Progenitor cell of endocrine pancreas (in vitro differentiated cells): ENCODE measurements at places on chromosomes 12 and 14. TPM values are rescaled to one million over a fixed set of nuclear protein-coding genes. Genes with fewer than 3 reads are reported as not detected.

DNA sequence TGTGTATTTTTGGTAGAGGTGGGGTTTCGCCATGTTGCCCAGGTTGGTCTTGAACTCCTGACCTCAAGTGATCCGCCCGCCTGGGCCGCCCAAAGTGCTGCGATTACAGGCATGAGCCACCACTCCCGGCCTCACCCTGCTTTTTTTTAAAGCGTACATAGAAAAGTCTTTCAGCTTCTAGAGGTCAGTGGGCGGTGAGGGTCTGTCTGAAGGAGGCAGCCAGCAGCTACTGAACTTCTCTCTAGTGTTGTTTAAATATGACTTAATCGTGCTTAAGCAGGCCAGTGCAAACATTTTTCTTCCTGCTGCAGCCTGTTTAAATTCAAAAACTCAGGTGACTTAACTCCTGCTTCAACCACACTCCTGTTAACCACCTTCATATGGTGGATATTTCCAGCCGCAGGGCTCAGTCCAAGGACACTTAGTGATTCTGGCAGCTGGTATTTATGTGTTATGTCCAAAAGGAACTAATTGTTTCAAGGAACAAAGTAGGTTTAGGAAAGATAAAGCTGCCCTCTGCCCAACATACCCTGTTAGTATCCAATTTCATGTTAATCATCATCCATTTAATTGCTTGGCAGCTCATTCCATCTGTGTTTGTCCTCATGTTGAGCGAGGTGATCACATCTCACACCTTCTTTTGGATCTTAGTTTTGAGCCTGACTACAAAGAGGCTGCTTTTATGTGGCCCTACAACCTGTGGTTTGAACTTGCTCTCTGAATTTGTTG is 2.0 kb downstream of the PRKAB1 start:
- H3K4me1 ChIP-seq, result peaks cover 35% of the 10 kb centered on the region
- H3K27me3 ChIP-seq, result no peaks in the 10 kb centered on the region
- peak overlapping the region; percentile 78 for H3K4me3 ChIP-seq
- H3K27ac ChIP-seq, result peak overlapping the region; percentile 92

DNA sequence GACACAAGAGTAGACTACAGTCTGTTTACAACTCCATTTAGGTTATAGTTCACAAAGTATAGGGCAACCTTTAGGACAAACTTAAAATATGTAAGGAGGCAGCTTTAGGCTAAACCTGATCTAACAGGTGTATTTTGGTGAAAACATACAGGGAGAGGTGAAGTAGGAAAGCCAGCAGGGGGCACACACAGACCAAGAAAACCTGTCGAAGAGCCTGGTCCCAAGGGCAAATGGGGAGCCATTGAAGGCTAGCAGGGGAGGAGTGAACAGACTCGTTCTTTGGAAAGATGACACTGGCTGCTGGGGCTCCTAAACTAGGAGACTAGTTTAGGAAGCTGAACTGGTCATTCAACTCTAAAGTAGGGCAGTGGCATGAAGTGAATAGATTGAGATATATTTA is 138.8 kb upstream of the WSCD2 start:
- peaks cover 6% of the 10 kb centered on the region for H3K4me1 ChIP-seq
- H3K27me3 ChIP-seq, result peaks cover 40% of the 10 kb centered on the region
- peak; percentile 30 for DNase-seq
- H3K36me3 ChIP-seq, result no peaks in the 10 kb centered on the region
- no peak overlapping the region for H3K4me3 ChIP-seq

The FAR2 gene
- 4.8 and 8.4 TPM in 2 replicates for total RNA-seq

GRCh38 chr12:61758661-61759060 is 501.5 kb upstream of the USP15 start:
- H3K27me3 ChIP-seq, result no peaks in the 10 kb centered on the region
- DNase-seq, result no peak
- no peak overlapping the region for H3K27ac ChIP-seq
- H3K36me3 ChIP-seq, result no peaks in the 10 kb centered on the region

- H3K4me3 ChIP-seq, result no peak within 1 kb of the TSS
- H3K36me3 ChIP-seq, result no peaks in the 10 kb centered on the region
- DNase-seq, result peak; percentile 7
- H3K27me3 ChIP-seq, result peaks cover 36% of the 10 kb centered on the region
- H3K27ac ChIP-seq, result no peak within 1 kb of the TSS
- H3K4me1 ChIP-seq, result no peaks in the 10 kb centered on the region
Observed at GRCh38 chr12:52519826-52520662, at the start of gene KRT5. Gene KRT5, minus strand, starts transcription at chr12:52520394. Its CDS starts 98 bp downstream, at chr12:52520296.

DNA sequence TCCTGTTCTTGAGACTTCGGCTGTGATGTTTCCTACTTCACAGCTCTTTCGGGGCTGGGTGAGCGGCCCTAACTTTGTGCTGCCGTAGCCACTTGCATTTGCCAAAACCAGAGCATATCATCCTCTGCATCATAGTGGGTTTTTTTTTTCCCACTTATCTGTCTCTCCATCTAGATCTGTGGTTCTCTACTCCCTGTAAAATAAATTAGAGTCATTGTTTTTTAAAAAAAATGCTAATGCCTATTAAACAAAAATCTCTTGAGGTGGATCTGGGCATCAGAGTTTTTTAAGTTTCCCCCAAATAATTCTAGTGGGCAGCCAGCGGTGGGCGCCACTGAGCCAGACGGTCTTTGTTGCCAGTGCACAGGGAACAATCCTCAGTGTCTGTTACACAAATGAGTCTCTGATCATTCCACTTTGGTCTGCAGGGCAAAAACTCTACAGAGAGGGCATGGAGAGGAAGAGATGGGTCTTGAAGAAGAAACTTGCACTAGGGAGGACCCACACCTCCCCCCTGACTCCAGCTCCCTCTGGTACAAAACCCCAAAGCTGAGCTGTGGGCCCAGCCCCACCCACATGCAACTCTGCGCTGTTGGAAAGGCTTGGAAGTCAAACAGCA is 62.4 kb upstream of the BCL2L14 start:
- H3K27me3 ChIP-seq, result peaks cover 15% of the 10 kb centered on the region
- no peak for DNase-seq
- no peak overlapping the region for H3K4me3 ChIP-seq
- peaks cover 1% of the 10 kb centered on the region for H3K36me3 ChIP-seq

DNA sequence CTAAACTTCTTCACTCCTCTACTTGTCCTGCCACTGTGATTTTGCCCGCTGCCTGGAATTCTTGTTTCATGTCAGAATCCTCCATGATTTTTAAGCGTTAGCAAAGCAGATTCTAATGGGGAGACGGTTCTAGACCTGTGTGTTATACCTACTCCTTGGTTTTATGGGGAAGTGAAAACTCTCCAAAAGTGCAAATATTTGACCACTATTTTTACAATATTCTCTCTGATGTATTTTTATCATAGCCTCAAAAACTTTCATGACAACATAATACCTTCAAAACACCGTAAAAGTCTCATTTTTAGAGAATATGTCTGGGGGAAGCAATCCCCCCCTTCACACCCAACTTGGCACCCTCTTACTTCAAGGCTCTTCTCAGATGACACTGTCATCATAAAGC is 12.9 kb upstream of the KRAS start:
- H3K27me3 ChIP-seq, result peaks cover 7% of the 10 kb centered on the region
- H3K27ac ChIP-seq, result no peak overlapping the region
- H3K36me3 ChIP-seq, result no peaks in the 10 kb centered on the region
- H3K4me1 ChIP-seq, result peaks cover 6% of the 10 kb centered on the region

The STAC3 gene
- 6.0 and 6.1 TPM in 2 replicates for total RNA-seq

GRCh38 chr12:82781309-82781997 is 94.7 kb downstream of the TMTC2 start:
- H3K27ac ChIP-seq, result no peak overlapping the region
- H3K27me3 ChIP-seq, result no peaks in the 10 kb centered on the region
- DNase-seq, result no peak

The SAMD15 gene
- 9.5 and 10.7 TPM in 2 replicates for total RNA-seq

The PLA2G1B gene
- total RNA-seq, result 0.60 TPM in 1 of 2 replicates, not detected in the other

DNA sequence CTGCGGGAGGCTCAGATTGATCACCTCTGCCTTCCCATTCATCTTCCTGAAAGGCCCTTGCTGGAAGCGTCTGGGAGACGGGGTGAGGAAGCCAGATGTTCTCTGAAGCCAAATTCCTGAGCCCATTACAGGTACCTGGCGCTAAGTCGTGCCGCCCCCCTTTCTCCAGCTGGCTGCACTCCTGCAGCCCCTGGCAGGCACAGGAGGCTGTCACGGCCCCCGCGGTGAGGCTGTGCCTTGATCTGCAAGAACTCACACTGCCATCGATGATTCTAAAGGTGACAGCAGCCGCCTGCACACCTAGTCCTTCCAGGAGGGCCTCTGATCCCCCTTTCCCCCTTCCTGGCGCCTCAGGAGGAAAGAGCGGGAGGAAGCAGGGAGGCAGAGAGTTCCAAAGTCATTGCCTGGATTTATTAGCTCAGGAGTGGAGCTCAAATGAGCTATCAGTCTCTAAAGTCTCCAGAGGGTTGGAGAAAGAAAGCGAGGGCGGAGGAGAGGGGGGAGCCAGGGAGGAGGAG is 106.9 kb downstream of the RFLNA start:
- peak overlapping the region; percentile 62 for H3K27ac ChIP-seq
- H3K27me3 ChIP-seq, result no peaks in the 10 kb centered on the region
- H3K36me3 ChIP-seq, result peaks cover 11% of the 10 kb centered on the region
- H3K4me3 ChIP-seq, result no peak overlapping the region
- peaks cover 5% of the 10 kb centered on the region for H3K4me1 ChIP-seq
- DNase-seq, result no peak

- H3K4me3 ChIP-seq, result no peak overlapping the region
- peaks cover 16% of the 10 kb centered on the region for H3K27me3 ChIP-seq
Observed at GRCh38 chr12:104219361-104219892, 3.8 kb downstream of the TXNRD1 start.

GRCh38 chr14:21090194-21090939 is 8.1 kb downstream of the ZNF219 start:
- H3K27me3 ChIP-seq, result no peaks in the 10 kb centered on the region
- H3K4me1 ChIP-seq, result peaks cover 22% of the 10 kb centered on the region
- peaks cover 36% of the 10 kb centered on the region for H3K36me3 ChIP-seq
- H3K27ac ChIP-seq, result peak overlapping the region; percentile 81

GRCh38 chr14:30450631-30451545 is 108.1 kb upstream of the G2E3 start:
- H3K4me3 ChIP-seq, result no peak overlapping the region
- no peaks in the 10 kb centered on the region for H3K36me3 ChIP-seq
- peaks cover 3% of the 10 kb centered on the region for H3K4me1 ChIP-seq
- no peak for DNase-seq
- H3K27me3 ChIP-seq, result no peaks in the 10 kb centered on the region

DNA sequence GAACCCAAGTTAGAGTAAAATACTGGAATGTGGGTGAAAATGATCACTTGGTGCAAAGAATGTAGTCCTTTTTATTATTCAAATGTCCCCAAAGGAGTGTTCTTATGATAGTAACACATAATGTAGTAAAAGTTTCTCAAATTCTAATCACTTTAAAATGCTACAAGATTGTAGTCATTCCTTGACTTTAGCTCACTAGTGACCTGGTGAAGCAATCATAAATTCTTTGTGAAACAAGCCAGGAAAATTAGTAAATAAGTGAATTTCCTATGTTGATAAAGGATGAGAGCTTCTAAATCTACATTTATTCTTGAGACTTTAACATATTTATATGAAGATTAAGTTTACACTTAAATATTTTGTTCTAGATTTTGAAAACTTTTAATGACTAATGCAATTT is 30.7 kb upstream of the SLC17A8 start:
- no peaks in the 10 kb centered on the region for H3K27me3 ChIP-seq
- DNase-seq, result no peak
- H3K27ac ChIP-seq, result no peak overlapping the region
- no peaks in the 10 kb centered on the region for H3K4me1 ChIP-seq

The SLC17A8 gene
- 1.2 and 1.5 TPM in 2 replicates for total RNA-seq

- H3K27ac ChIP-seq, result no peak overlapping the region
- peaks cover 1% of the 10 kb centered on the region for H3K4me1 ChIP-seq
- no peak overlapping the region for H3K4me3 ChIP-seq
- no peak for DNase-seq
- no peaks in the 10 kb centered on the region for H3K27me3 ChIP-seq
Observed at GRCh38 chr14:50717811-50718210, 49.7 kb upstream of the SAV1 start.

The OR4K15 gene
- total RNA-seq, result not detected in 2 replicates

- DNase-seq, result no peak
- no peaks in the 10 kb centered on the region for H3K4me1 ChIP-seq
- no peaks in the 10 kb centered on the region for H3K27me3 ChIP-seq
- H3K36me3 ChIP-seq, result no peaks in the 10 kb centered on the region
- no peak overlapping the region for H3K27ac ChIP-seq
Observed at GRCh38 chr12:26891704-26892103, 46.1 kb downstream of the INTS13 start.

The TAS2R13 gene
- total RNA-seq, result 3.0 and 3.4 TPM in 2 replicates

DNA sequence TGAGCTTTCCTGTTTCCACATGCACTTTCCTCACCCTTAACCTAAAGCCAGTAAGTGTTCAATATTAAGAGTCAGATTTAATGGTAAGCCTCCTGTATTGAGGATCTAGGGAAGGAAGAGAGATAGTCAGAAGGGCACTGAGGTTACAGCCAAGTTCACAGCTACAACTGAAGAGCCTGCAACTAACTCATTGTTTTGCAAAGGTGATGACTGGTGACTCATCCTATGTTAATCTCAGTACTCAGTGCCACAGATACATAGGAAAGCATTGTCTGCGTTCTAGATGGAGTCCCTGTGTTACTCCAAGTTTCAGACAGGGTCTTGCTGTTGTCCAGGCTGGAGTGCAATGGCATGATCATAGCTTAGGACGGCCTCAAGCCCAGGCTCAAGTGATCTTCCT is 157.0 kb upstream of the RBM19 start:
- H3K4me1 ChIP-seq, result no peaks in the 10 kb centered on the region
- no peak overlapping the region for H3K4me3 ChIP-seq
- no peak overlapping the region for H3K27ac ChIP-seq
- no peaks in the 10 kb centered on the region for H3K36me3 ChIP-seq

- no peak overlapping the region for H3K27ac ChIP-seq
- H3K27me3 ChIP-seq, result no peaks in the 10 kb centered on the region
- H3K4me3 ChIP-seq, result no peak overlapping the region
- DNase-seq, result no peak
- peaks cover 15% of the 10 kb centered on the region for H3K4me1 ChIP-seq
Observed at GRCh38 chr12:90343966-90344365, 611.0 kb downstream of the CCER1 start.

DNA sequence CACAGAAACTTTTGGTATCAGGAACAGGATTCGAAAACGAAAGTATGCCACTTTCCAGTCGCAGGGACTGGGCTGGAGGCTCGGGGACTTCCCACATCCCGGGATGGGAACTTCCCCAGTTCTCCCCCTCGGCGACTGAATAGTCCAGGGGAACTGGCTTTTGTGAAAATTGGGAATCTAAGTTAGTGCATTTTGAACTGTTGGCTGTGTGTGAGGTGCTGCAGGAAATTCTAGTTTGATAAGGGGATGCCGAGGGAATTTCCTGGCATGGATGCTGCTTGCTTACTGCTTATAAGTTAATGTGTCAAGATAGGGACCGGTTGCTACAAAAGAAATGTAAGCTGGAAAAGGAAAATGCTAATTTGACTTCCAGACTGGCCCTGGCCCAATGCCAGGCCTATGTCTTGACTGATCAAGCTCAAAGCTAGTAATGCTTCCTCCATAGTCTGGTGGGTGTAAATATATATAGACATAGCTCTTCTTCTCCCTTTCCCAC is 73.4 kb upstream of the EIF5 start:
- peaks cover 4% of the 10 kb centered on the region for H3K4me1 ChIP-seq
- peaks cover 11% of the 10 kb centered on the region for H3K27me3 ChIP-seq
- H3K4me3 ChIP-seq, result no peak overlapping the region
- DNase-seq, result no peak
- H3K36me3 ChIP-seq, result no peaks in the 10 kb centered on the region
